ENCODE measurements at places on chromosomes 11 and 22. TPM values are rescaled to one million over a fixed set of nuclear protein-coding genes. Genes with fewer than 3 reads are reported as not detected.

DNA sequence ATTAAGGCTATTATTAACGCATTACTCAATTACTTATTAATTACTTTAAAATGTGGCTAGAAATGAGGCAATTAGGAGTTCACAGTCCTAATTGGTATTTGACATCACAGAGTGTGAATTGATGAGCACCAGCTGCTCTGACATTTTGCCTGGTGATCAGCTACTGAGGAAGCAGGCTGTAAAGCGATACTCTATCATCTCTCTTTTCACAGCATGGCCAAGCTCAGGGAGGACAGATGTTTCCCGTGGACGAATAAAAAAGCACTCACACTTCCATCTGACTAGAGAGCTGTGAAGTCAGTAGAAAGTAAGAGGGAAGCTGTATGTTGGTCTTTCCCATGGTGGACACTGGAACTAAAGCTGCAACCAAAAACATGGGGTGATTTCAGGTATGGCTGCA is 29.1 kb upstream of the SYT9 start:
- no peaks in the 10 kb centered on the region for H3K4me1 ChIP-seq
- no peak for DNase-seq
- no peaks in the 10 kb centered on the region for H3K27me3 ChIP-seq
- no peaks in the 10 kb centered on the region for H3K36me3 ChIP-seq
- no peak overlapping the region for H3K4me3 ChIP-seq
- H3K27ac ChIP-seq = no peak overlapping the region

DNA sequence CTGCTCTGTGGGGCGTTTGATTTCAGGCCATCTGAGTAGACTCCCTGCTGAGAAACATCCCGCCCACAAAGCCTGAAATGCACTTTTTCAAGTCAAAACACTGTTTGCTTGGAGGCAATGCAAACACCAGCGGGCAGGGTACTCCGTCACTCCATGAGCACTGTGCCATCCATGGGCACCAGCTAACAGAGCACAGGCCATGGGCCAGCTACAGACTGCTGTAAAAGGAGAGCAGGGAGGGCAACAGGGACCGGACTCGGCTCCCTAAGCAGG is 16.6 kb upstream of the EFCAB6 start:
- H3K36me3 ChIP-seq = no peaks in the 10 kb centered on the region
- H3K27ac ChIP-seq = no peak overlapping the region
- no peak overlapping the region for H3K4me3 ChIP-seq
- peaks cover 11% of the 10 kb centered on the region for H3K4me1 ChIP-seq

DNA sequence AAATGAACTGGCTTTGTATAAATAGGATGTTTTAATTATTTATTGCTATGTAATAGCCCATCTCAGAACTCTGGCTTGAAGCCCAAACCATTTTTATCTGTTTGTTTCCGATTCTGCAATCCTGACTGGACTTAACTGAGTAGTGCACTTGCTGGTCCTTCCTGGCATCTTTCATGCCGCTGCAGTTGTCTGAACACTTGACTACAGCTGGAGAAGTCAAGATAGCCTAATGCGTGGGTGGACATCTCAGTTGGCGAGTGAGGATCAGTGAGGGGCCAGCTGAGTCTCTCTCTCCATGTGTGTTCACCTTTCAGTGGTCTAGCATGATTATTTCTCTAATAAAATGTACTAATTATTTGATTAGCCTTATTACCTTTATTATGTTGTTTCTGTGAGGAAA is 105.8 kb downstream of the PRMT3 start:
- no peak for DNase-seq
- H3K27me3 ChIP-seq = no peaks in the 10 kb centered on the region
- no peak overlapping the region for H3K4me3 ChIP-seq
- no peak overlapping the region for H3K27ac ChIP-seq
- H3K4me1 ChIP-seq = peaks cover 2% of the 10 kb centered on the region

DNA sequence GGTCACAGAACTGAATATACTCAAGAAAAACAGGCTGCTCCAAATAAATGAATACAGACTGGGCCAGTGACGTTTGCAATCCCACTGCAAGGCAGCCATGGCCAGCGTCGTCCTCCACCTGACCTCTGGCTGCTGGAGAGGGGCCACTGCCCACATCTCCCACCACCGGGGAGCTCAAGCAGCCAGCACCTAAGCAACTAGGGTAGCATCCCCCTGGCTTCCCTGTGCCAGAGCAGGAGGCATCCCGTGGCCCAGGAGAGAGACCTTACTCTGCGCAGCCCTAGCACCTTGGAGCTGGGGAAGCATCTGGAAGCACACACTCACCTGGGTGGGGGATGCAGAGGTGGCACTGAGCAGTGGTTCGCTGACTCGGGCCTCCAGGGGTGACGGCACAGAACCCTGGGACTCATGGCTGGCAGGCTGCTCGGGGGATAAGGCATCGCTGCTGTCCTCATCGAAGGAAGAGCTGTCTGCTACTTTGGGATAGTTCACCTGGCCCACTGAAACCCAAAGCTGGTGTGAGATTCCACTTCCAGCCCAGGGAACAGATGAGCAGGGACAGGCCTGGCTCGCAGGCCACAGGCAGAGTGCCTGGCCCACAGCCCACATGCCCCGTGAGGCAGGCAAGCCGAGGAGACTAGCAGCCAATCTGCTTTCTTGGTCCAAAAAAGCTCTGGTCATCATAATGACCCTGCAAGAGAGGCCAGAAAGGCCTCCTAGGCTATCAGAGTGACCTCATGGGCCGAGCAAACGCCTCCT is 53.7 kb downstream of the SGSM3 start:
- no peak overlapping the region for H3K27ac ChIP-seq
- H3K4me3 ChIP-seq = no peak overlapping the region
- H3K36me3 ChIP-seq = no peaks in the 10 kb centered on the region
- DNase-seq = no peak

- no peak overlapping the region for H3K27ac ChIP-seq
- no peak overlapping the region for H3K4me3 ChIP-seq
- no peak for DNase-seq
Observed at GRCh38 chr11:76616676-76617552, 53.6 kb downstream of the LRRC32 start.

DNA sequence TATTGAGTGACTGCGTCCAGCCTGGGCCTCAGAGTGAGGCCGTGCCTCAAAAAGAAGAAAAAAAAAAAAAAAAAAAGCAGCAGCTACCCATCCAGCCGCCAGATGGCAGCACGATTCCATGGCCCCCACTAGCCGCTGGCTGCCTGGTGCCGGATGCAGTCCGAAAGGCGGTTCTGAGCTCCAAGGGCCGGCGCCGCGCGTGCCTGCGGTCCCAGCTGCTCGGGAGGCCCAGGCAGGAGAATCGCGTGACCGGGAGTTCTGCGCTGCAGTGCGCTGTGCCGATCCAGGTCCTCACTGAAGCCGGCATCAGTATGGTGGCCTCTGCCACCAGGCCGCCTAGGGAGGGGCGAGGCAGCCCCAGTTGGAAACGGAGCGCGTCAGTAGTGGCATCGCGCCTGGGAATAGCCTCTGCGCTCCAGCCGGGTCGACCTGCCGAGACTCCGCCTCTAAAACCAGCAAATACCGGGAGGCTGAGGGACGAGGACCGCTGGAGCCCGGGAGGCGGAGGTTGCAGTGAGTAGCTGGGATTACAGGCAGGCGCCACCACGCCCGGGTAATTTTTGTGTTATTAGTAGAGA is 19.3 kb downstream of the SCARF2 start:
- no peak overlapping the region for H3K27ac ChIP-seq
- no peaks in the 10 kb centered on the region for H3K36me3 ChIP-seq
- H3K27me3 ChIP-seq = no peaks in the 10 kb centered on the region
- peak; percentile 89 for DNase-seq
- H3K4me3 ChIP-seq = peak overlapping the region; percentile 21

DNA sequence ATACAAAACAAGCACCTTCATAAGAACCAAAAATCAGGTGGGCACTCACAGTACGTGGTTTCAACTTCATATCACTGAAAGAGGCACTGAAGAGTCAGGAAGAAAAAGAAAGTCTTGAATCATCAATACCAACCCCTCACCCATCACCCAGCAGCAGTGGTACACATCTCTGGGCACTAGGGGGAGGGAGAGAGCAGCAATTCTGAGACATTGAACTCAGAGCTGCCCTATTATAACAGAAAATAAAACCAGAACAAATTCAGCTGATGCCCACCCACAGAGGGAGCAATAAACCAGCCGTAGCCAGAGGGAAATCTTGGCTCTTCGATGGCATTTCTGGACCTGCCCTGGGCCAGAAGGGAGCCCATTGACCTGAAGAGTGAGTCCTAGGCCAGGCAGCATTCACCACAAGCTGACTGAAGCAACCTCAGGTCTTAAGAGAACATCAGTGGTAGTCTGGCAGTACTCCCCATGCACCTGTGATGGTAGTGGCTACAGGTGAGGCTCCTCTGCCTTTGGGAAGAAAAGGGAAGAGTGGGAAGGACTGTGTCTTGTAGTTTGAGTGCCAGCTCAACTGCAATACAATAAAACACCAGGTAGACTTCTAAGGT is 42.2 kb upstream of the FAM181B start:
- no peaks in the 10 kb centered on the region for H3K27me3 ChIP-seq
- H3K36me3 ChIP-seq = no peaks in the 10 kb centered on the region
- H3K4me1 ChIP-seq = no peaks in the 10 kb centered on the region
- no peak for DNase-seq
- H3K27ac ChIP-seq = no peak overlapping the region
- no peak overlapping the region for H3K4me3 ChIP-seq

- H3K27ac ChIP-seq = no peak overlapping the region
- H3K4me1 ChIP-seq = peaks cover 6% of the 10 kb centered on the region
- H3K4me3 ChIP-seq = no peak overlapping the region
Observed at GRCh38 chr22:24550028-24550901, 4.7 kb downstream of the GUCD1 start.

GRCh38 chr22:35589071-35589755 is 27.9 kb downstream of the MB start:
- H3K36me3 ChIP-seq = no peaks in the 10 kb centered on the region
- peak; percentile 66 for DNase-seq
- H3K4me3 ChIP-seq = no peak overlapping the region
- no peaks in the 10 kb centered on the region for H3K27me3 ChIP-seq

DNA sequence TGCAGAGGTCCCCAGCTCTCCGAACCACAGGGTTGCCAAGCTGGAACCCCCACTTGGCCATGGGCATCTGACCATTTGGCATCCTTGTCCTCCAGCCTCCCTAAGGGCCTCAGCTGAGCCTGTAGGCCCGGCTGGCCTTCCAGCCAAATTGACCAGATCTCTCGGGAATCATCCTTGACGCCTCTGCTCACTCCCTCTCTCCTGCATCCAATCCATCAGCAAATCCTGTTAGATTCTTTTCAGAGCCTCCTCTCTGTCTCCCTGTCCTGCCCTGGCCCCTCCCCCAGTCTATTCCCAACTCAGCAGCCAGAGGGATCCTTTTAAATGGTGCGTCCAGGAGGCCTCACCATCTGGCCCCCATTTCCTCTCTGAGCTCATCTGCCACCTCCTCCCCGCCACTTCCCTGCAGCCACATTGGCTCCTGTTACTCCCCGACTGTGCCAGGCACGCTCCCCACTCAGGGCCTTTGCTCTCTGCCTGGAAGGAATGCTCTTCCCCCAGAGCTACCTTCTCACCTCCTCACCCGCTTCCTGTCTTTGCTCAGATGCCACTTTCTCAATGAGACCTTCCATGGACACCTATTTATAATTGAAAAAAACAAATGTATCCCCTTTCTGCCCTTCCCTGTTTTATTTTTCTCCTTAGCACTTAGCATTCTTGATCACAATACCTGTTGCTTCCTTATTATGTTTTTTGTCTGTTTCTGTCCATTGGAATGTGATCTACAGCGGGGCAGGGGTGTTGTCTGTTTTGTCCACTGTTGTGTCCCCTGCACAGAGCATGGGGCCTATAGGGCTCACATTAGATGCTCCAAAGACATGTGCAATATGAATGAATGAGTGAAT is 78.1 kb downstream of the NFAM1 start:
- no peaks in the 10 kb centered on the region for H3K27me3 ChIP-seq
- H3K4me1 ChIP-seq = no peaks in the 10 kb centered on the region
- H3K27ac ChIP-seq = no peak overlapping the region
- DNase-seq = no peak
- H3K36me3 ChIP-seq = no peaks in the 10 kb centered on the region

DNA sequence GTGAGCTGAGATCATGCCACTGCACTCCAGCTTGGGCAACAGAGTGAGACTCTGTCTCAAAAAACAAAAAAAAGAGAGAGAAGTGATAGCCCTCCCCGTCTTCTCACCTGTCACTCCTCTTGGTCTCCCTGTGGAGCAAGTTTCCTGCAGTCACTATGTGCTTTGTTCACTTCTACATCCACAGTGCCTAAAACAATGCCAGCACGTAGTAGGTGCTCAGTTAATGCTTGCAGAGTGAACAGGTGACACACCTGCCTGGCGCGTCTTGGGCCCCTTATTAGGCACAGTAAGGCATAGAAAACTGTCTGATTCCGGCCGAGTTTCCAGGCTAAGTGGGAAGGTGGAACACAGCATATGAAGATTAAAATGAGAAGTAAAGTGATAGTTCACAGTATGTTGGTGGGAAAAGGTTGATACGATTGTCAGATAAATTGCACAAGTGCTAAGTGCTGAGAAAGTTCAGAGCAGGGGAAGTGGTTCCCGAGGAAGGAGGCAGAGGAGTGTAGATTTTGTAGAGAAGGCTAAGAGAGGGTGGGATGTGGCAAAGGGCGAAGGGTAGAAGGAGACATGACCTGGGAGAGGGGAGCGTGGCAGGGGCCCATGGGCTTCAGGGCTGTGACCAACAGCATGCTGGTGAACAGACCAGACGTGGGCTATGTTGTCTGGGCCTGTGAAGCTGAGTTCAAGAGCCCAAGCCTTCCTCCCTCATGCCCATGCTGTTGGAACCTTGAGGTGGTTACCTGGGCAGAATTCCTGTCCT is 41.9 kb downstream of the BCR start:
- no peak for DNase-seq
- H3K27ac ChIP-seq = no peak overlapping the region
- no peaks in the 10 kb centered on the region for H3K27me3 ChIP-seq

DNA sequence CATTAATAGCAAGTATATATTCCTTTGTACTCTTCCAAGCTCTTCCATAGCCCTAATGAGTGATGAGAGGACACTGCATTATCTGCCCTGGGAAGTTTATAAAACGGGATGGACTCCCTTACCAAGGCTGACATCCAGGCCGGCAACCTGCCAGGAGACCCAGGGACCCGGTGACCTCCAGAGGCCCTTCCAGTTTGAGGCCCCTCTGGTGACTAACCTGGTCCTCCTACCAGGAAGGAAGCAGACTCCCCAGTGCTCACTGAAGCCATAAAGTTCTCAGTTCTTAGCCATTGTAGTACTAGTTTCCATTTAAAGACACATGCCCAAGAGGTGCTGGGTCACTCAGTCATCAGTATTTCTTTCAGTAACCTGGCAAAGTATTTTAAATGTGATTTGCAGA is 345.4 kb downstream of the TENM4 start:
- H3K36me3 ChIP-seq = no peaks in the 10 kb centered on the region
- H3K4me3 ChIP-seq = no peak overlapping the region
- no peaks in the 10 kb centered on the region for H3K27me3 ChIP-seq
- H3K4me1 ChIP-seq = peaks cover 18% of the 10 kb centered on the region

The CCDC87 gene
- polyA plus RNA-seq = 0.20 TPM

The CFAP300 gene
- 3.0 TPM for polyA plus RNA-seq

The NUCB2 gene
- 57.6 TPM for polyA plus RNA-seq

The TMEM86A gene
- 11.5 TPM for polyA plus RNA-seq

The SLC1A2 gene
- polyA plus RNA-seq = 0.02 TPM

The B4GALNT4 gene
- polyA plus RNA-seq = 1.3 TPM

The POTEH gene
- polyA plus RNA-seq = not detected

The CCDC15 gene
- 0.82 TPM for polyA plus RNA-seq
